ENCODE measurements at places on chromosomes 7 and 10.

DNA sequence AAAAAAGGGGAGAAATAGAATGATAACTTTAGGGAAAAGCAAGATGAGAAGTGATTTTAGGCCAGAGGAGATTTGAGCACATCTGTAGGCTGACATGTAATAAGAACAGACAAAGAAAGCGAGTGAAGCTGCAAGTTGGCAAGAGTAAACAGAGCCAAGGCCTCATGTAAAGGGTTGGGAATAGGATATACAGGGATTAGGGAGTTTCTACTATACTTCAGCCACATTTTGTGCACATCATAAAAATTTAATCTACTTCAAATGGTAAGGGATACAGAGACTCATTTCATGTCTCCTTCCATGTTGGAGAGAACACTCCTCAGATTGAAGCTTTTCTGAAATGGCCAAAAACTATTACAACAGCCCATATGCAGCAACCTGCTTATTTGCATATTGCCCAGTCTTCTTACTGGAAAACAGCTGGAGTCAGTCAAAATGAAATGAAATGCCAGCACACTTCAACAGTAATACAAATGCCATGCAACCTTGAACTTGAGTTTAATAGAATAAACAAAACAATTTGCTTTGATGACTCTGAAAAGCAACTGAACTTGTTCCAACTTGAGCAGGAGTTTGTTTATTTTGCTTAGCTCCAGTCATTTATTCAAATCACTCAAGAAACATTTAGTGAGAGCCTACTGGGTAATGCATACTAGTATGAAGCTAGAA, 49.9 kb downstream of the NRCAM start:
- DNase-seq: no peak

GRCh38 chr7:95758187-95758586, 14.2 kb upstream of the DYNC1I1 start:
- no peak for DNase-seq

DNA sequence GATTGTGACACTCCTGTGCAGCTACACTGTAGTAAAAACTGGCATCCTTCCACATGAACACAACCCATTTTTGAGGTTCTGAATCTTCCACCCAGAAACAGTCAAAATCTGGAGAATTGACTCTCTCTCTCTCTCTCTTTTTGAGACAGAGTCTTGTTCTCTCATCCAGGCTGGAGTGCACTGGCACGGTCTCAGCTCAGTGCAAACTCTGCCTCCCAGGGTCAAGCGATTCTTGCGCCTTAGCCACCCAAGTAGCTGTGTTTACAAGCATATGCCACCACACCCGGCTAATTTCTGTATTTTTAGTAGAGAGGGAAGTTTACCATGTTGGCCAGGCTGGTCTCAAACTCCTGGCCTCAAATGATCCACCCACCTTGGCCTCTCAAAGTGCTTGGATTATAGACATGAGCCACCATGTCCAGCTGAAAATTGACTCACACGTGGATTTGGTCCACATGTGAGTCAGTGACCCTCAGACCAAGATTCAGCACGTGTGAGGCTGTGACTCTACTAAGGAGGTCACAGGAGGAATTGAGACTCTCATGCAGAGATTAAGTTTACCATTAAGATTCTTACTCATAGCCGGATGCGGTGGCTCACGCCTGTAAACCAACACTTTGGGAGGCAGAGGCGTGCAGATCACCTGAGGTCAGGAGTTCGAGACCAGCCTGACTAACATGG, 12.1 kb upstream of the ZNF107 start:
- DNase-seq: no peak

DNA sequence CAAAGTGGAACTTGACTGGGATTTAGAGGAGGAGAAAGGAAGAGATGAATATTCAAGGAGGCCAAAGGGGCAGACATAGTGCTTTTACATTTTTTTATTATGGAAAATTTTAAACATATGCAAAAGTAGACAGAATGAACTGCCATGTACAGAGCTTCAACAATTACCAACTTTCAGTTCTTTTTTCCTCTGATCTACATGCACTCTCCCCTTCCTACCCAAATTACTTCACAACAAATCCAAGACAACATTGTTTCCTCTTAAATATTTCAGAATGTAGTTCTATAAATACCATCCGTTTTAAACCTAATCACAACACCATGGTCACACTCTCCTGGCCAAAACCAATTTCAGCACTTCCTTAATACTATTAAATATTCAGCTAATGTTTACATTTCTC, 83.5 kb upstream of the FZD1 start:
- no peak for DNase-seq

- no peak for DNase-seq
Measured at GRCh38 chr7:92615861-92616260, 25.7 kb upstream of the FAM133B start.

GRCh38 chr7:19290968-19291367, 145.7 kb upstream of the FERD3L start:
- DNase-seq: no peak

- DNase-seq: no peak
Measured at GRCh38 chr7:115477193-115477651, 553.3 kb downstream of the TFEC start.

DNA sequence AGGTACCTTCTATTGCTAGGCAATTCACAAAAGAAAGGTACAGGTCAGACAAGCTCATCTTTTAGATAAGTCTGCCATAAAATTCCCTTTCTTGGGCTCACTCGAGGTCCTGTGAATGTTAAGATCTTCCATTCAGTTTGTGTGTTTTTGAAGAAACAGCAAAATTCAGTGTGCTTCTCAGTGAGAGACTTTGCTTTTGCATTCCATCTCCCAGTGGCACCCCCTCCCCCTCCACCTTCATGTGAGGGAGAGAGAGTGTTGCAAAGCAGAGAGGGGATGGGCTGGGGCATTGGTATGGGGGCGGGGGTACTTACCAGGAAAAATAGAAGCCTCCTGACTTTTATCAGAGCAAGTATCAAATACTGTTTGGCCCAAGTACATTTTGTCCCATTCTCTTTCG, 3.8 kb upstream of the TECTB start:
- DNase-seq: no peak

DNA sequence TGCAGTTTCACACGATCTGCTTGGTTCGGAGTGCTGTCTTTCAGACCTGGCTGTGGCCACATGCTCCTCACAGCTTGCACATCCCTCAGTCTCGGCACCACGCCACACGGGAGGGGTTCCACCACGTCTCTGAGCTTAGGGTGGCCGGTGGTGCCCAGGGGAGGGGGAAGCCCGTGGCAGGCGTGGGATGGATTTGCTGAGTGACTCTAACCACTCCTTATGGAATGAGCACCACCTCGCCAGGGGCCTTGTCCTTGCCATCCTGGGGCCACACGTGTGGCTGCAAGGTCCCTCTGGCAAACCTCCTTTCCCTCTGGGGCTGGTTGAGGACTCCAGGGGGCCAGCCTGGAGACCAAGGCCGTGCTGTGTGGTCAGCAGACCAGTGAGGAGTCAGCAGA, 29.1 kb upstream of the FAM20C start:
- DNase-seq: no peak

DNA sequence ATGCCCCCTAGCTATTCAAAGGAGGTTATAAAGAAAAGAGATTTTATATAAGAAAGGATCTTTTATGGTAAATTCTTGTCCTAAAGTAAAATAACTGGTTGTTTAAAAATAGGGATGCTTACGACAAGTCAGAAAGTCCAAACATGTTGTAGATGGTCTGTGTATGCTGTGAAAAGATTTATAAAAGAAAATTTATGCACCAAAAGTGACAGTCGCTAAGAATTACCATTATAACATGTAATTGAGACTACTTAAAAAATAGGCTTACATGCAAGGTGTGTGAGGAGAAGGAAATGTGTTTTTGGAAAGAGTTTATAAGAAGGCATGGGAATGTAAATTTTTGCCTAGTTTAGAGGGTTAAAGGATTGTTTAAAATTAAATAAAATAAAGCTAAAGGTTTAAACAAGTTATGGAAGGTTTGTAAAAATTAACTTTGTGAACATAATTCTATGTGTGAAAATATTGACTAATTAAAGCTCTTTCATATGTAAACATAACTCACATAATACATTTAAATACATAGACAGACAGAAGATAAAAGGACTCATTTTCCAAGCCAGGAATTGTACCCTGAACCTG, 118.5 kb downstream of the LYZL1 start:
- DNase-seq: no peak

GRCh38 chr7:74104702-74105101, 21.1 kb downstream of the LIMK1 start:
- DNase-seq: no peak

DNA sequence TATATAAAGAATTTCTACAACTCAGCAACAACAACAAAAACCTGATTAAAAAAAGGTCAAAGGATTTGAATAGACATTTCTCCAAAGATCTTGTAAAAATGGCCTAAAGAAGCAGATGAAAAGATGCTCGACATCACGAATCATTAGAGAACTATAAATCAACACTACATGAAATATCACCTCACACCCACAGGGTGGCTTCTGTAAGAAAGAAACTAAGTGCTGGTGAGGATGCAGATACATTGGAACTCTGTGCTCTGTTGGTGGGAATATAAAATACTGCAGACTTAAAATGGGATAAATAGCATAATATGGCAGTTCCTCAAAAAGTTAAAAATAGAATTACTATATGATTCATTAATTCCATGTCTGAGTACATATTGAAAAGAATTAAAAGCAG, 38.3 kb upstream of the CDCA7L start:
- no peak for DNase-seq

DNA sequence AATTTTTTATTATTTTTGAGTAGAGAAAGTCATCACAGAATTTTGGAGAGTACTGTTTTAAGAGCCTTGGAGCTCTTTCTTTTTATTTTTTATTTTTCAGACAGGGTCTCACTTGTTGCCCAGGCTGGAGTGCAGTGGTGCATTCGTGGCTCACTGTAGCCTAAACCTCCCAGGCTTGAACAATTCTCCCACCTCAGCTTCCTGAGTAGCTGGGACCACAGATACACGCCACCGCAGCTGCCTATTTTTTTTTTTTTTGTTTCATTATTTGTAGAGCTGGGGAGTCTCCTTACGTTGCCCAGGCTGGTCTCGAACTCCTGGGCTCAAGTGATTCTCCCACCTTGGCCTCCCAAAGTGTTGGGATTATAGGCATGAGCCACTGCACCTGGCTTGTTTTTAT, 10.6 kb downstream of the CPA4 start:
- no peak for DNase-seq

GRCh38 chr7:158372400-158373342, 215.0 kb downstream of the PTPRN2 start:
- DNase-seq: no peak

DNA sequence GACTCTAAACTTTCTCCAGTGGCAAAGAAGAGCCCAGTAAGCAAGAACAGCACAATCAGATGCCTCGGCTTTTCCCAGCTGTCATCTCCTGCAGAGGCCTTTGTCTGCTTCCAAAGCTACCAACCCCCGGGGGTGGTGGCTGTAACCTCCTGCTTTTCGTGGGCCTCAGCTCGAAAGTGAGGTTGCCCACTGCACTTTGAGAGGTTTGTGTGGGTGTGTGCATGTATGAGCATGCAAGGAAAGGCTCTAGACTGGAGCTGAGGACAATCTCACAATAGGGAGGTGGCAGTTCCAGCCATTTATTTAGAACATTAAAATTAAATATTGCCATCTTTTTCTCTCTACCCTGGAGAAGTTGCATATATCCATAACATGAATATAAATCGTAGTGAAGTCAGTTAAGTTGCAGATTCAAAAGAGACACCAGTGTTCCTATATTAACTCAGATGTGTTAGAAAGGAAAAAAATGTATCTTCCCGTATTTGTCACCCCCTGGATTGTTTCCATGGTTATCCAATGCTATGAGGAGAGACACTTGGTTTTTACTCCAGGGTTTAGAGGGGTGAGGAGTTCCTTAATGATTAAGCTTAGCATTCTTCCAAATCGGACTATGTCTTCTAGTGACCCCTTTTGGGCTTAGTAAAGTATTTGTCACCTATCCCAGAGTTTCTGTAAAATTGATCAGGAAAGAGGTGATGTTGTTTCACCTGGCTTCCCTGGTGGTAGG, 781.1 kb downstream of the INHBA start:
- no peak for DNase-seq

DNA sequence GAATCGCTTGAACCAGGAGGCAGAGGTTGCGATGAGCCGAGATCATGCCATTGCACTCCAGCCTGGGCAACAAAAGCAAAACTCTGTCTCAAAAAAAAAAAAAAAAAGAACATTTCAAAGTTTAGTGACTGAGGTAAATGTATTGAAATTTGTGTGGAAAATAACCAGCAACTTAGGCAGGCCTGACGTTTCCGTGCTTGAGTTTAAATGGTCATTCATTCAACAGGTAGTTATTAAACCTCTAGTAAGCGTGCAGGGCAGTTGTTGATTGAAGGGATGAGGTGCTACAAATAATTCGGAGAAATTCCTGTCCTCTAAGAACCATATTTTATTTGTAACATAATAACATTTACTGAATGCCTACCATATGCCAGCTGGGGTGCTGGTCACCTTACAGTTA, 135.3 kb downstream of the PRKAG2 start:
- DNase-seq: no peak

DNA sequence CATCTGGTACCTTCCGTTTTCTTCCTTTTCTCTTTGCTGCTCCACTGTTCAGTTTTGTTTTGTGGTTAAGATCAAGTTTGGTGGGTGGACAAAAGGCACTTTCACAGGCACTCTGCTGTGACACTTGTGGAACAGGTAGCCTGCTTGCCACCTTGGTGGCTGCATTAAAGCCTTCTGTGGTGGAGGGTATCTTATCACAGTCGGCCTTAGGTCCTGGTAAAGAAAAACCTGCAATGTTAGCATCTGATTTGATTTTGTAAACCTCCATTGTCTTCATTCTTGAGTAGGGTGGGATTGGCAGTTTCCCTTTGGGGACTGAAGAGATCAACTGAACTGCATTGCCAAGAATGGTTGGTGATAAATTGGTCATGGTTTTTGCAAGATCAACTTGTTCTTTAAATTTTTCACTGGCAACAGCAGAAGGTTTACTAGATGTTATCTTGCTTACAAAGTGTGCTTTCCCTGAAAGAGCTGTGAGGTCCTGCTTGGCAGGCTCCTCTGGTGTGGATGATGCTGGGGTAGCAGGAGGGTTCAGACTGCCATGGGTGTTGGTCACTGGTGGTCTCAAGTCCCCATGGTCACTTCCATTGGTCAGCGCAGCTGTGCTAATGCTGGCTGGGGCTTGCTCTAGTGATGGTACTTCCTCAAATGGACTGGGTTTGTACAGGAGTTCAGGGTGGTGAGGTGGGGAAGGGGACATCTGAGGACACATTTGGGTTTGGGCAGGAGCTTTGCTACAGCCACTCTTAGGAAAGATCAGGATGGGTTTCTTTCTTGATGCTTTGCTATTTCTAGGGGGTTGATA, 182.2 kb downstream of the ZNF438 start:
- no peak for DNase-seq

GRCh38 chr10:103184615-103185014, 8.5 kb downstream of the NT5C2 start:
- DNase-seq: no peak

Measured in stimulated activated naive CD4-positive, alpha-beta T cell (primary cell).